ENCODE measurements at places on chromosomes 1 and 21. TPM values are rescaled to one million over a fixed set of nuclear protein-coding genes. Genes with fewer than 3 reads are reported as not detected.

The RGS18 gene
- not detected for total RNA-seq

The SPAG17 gene
- total RNA-seq = not detected

The SLC19A2 gene
- 11.2 TPM for total RNA-seq

The B3GALT2 gene
- total RNA-seq = 16.8 TPM

The CD52 gene
- not detected for total RNA-seq

The CLDN19 gene
- total RNA-seq = not detected

The TSPEAR gene
- not detected for total RNA-seq

The PLA2G2F gene
- total RNA-seq = not detected

The SLAMF6 gene
- not detected for total RNA-seq

The MCOLN2 gene
- total RNA-seq = not detected

The PPFIA4 gene
- total RNA-seq = 180 TPM

The GPR25 gene
- total RNA-seq = not detected

The MEX3A gene
- total RNA-seq = 4.5 TPM

The PTCH2 gene
- 0.51 TPM for total RNA-seq

The ADCY10 gene
- not detected for total RNA-seq

The VWA1 gene
- total RNA-seq = 1.0 TPM

The CHD5 gene
- total RNA-seq = 0.10 TPM

The CFHR2 gene
- not detected for total RNA-seq

The KRTAP19-3 gene
- not detected for total RNA-seq

The RIMS3 gene
- 31.0 TPM for total RNA-seq

The C1orf94 gene
- not detected for total RNA-seq

The GJA4 gene
- total RNA-seq = not detected

The MIGA1 gene
- total RNA-seq = 9.6 TPM

The RGS13 gene
- 0.62 TPM for total RNA-seq

The DDAH1 gene
- 18.1 TPM for total RNA-seq

The CFHR3 gene
- 0.21 TPM for total RNA-seq

The FCAMR gene
- not detected for total RNA-seq

The TMEM51 gene
- 9.5 TPM for total RNA-seq

The IFI44L gene
- total RNA-seq = 41.6 TPM

The GNG12 gene
- 62.6 TPM for total RNA-seq
